NCI-H1092 treated with DMSO at 0.1 percent for 48 hours (cell line): ENCODE measurements at places on chromosomes 5 and 9.

GRCh38 chr5:173385832-173386360, 57.7 kb upstream of the STC2 start:
- DNase-seq: no peak

DNA sequence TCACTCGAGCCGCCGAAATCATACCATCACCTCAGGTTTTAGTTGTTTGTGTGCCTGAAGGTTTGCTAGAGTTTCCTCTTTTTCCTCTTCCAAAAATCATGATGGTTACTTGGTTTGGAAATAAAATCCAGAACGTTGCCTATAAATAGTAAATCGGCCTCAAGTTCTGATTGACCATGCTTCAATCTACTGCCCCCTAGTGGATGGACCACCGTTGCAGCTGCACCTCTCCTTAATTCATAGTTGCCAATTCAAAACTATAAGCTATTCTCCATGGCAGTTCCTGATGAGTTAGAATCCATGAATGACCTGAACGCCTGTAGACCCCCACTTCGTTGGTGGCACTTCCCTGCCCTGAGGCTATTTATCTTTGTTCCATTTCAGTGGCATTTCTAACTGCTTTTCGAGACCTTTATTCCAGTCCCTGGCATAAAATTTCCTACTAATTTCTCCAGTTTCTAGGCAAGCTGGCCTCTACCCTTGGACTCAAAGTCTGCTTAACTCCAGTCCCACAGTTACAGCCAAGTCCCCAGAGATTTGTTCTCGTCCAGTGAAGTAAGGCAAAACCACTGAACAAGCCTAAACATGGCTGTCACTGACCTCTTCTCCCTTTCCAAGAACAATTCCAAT, 422.6 kb downstream of the EFNA5 start:
- DNase-seq: peak; percentile 6

GRCh38 chr9:13149454-13149853, 130.0 kb downstream of the MPDZ start:
- DNase-seq: peak; percentile 79

GRCh38 chr5:26530305-26530704, 508.1 kb downstream of the CDH9 start:
- DNase-seq: no peak

GRCh38 chr9:125150349-125151245, 7.3 kb upstream of the SCAI start:
- no peak for DNase-seq

- no peak for DNase-seq
Measured at GRCh38 chr9:80701061-80701460, 988.3 kb downstream of the TLE1 start.

DNA sequence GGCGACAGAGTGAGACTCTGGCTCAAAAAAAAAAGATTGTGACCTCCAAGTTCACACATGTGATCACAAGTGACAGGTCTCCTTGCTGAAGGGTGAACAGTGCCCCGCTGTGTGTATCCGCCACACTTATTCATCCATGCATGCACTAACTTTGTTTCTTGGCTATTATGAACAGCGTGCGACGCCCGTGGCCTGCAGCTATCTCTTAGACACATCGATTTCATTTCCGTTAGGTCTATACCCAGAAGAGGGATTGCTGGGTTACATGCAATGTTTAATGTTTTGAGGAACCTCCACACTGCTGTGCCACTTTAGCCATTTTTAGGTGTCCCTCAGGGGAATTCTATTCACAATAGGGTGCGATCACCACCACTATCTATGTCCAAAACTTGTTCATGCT, 12.1 kb upstream of the EGFL7 start:
- DNase-seq: no peak
